Cardiac fibroblast (primary cell): ENCODE measurements at places on chromosomes 13 and 19.

DNA sequence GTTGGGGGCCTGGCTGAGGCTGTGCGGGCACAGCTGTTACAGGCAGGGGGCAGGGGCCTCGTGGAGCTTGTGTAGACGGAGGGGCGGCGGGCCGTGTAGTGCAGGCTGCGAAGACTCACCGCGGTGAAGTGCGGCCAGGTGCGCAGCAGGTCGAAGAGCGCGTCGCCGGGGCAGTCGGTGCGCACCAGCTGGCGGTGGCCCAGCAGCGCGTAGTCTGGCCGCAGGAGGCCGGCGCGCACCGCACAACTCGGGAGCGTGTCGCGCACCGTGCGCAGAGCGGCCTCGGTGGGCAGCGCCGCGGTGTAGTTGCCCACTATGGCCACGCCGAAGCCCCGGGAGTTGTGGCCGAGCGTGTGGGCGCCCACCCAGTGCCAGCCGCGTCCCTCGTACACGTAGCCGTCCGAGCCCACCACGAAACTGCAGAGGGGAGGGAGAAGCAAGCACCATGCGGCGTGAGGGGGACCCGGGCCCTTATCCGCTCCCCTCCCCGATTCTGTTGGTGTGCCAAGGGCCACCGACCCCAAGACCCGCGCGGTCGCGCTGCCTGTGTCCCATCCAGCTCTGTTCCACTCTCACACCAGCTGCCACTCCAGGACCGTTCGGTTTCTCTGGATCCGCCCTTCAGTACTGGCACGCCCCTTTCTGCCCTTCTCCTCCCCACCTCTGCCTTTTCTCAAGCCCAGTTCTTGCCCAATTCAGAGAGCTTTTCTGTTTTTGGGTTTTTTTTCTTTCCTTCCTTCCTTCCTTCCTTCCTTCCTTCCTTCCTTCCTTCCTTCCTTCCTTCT, 5.4 kb upstream of the RASAL3 start:
- peak; percentile 20 for DNase-seq

DNA sequence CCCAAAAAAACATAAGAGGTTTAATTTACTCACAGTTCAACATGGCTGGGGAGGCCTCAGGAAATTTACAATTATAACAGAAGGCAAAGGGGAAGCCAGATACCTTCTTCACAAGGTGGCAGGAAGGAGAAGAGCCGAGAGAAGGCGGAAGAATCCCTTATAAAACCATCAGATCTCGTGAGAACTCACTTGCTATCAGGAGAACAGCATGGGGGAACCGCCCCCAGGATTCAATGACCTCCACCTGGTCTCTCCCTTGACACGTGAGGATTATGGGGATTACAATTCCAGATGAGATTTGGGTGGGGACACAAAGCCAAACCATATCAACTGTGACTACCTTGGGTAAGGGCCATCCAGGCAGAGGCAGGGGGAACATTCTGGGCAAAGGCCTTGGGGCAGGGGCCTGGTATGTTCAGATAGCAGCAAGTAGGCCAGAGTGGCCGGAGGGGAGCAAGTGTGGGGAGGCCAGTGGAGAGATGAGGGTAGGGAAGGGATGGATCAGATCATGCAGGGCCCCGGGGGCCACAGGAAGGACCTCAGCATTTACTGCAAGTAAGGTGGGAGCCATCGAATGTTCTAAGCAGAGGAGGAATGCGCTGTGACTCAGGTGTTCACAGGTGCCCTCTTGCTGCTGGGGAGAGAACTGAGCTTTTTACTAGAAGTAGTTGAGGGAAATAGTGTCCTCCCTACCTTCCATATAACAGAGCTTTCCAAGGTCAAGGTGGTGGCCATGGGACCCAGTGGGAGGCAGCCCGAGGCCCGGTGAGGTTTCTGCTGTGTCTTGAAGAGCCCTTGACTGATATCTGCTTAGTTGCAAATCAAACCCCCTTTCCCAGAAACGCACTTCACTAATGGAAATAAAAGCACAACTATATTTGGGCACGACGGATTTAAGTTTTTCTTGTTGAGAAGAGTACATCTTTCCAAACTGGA, 18.0 kb downstream of the RAB3D start:
- DNase-seq, result no peak

DNA sequence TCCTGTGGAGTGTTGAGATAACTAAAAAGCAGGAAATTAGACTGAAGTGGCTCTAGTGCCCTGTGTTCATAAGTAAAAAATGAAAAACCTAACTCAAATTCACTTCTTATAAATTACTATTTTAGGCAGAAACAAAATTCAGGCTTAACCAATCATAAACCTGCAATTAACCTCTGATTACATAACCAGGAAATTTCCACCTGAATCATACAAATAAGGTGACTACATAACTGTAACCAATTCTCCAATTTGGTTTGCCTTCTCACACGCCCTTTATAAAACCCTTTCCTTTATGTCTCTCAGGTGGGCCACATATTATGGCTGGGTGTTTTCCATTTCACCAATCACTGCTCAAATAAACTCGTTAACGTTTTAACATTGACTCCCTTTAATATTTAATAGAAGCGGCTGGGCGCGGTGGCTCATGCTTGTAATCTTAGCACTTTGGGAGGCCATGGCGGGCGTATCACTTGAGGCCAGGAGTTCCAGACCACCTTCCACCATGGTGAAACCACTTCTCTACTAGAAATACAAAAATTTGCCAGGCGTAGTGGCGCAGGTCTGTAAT, 22.9 kb upstream of the ZNF724 start:
- no peak for DNase-seq

DNA sequence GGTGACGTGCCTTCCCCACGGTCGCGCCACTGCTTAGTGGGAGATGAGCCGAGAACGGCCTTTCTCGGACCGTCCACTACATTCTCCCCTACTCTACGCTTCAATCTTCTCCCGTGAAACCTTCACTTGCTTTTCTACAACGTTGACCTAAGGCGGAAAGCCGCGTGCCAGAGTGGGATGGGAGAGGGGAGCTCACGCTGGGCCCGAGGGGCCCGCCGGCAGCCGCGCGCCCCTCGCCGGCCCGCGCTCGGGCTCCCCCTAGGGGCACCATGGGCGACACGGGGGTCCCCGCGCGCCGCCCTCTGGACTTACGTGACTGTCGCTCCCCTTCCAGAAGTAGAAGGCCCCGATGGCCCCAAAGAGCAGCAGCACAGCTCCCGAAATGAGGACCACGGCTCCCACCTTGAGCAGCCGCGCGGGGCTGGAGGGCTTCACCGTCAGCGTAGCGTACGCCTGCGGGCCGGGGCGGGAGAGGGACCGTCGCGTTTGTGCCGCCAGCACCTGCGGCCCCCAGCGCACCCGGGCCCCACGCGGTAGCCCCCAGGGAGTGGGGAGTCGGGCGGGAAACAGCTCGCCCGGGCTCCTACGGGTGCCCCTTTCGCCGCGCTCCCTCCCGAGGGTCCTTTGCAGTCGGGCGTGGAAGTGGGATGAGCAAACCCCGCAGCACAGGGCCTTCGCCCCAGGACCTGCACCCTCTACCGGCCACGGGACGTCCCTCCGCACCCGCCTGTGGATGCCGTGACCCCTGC, 727 bp downstream of the CNMD start:
- DNase-seq, result peak; percentile 1

DNA sequence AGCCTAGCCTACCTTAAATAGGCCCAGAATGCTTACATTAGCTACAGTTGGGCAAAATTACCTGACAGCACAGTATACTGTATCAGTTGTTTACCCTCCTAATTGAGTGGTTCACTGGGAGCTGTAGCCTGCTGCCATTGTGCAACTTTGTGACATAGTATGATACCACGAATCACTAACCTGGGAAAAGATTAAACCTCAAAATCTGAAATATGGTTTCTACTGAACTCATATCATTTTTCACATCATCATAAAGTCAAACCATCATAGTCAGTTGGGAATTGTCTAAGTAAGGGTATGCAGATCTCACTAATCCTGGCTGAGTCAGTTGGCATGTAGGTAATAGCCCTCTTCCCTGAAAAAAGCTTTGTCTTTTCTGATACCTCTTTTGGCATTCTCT, 9.2 kb downstream of the PAN3 start:
- DNase-seq, result peak; percentile 14

DNA sequence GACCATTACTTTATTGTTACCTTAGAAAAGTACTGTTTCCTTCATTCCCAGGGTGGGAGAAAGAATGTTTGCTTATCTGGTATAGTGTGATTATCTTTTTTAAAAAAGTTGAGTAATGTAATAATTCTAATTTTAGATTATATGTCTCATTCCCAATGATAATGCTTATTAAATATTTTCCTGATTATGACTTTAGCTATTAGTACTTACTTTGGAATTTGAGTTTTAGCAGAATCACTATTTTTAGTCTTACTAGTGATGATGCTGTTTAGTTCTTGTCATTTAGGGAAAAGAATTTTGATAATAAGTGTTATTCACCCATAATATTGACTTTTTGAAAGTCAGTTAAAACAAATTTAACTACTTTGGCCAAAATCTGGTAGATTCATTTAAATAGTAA, 95.2 kb downstream of the FRY start:
- no peak for DNase-seq

- DNase-seq, result peak; percentile 37
Measured at GRCh38 chr13:38888309-38888708, 102.3 kb downstream of the STOML3 start.

DNA sequence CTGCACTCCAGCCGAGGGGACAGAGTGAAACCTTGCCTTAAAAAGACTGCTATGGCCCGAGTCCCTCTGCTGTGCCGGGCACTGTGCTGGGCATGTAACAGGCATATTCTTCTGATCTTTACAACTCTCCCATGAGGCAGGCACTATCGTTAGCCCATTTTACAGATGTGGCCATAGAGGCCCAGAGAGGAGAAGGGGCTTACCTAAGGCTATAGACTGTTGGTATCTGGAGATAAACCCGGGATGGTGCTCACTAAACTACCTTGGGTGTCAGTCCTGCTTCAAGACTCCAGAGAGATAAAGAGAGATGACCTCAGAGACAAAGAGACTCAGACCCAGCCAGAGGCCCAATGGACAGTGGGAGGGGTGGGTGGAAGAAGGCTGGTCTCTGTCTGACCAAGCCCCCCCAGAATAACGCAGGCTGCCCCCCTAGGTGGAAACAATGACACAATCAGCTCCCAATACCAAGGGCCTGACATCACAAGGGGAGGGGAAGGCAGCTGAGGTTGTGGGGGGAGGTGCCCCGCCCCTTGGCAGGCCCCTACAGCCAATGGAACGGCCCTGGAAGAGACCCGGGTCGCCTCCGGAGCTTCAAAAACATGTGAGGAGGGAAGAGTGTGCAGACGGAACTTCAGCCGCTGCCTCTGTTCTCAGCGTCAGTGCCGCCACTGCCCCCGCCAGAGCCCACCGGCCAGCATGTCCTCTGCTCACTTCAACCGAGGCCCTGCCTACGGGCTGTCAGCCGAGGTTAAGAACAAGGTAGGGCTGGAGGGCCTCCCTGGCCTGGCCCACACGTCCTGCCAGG, at the start of gene CNN1:
Gene CNN1 (plus strand): TSS at position 620 of the 805 bp plus-strand sequence. CDS start 77 bp downstream, at position 697.
- DNase-seq, result peak; percentile 54

- DNase-seq, result peak; percentile 92
Measured at GRCh38 chr19:41310033-41310831, at the start of gene CCDC97. Gene CCDC97 (plus strand): TSS chr19:41310172. CDS start chr19:41310311, 139 bp downstream.

DNA sequence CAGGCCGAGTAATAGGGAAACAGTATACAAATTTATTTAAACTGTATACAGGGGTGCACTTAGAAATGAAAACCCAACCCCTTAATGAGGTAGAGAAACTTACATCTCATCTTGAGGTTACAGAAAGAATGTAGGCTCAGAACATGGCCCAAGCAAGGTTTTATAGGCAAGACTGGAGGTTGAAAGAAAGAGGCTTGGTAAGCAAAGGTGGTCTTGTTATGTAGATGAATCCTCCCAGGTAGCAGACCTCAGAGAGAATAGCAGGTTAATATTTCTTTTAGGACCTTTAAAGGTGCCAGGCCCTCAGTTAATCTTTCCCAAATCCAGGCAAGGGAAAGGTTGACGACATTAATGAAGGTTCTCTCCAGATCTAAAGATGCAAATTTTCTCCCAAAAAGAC, 1466.8 kb upstream of the PRR20A start:
- no peak for DNase-seq

DNA sequence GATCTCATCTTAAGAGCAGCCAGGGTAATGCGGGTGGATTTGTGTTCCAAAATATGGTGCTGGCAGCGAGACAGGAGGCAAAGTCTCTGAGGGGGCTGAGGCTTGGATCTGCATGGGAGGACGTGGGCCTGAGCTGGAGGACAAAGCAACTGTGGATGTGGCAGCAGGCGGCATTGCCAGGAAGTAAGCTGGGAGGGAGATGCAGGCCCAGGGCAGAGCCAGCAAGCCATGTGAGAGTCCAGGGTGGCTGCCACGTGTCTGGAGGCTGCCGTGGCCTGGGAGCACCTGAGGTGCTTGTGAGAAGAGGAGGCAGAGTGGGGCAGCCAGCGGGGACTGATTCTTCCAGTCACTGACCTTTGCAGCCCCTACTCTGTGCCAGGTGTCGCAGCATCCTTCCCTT, 52.0 kb downstream of the DPF1 start:
- DNase-seq, result no peak

DNA sequence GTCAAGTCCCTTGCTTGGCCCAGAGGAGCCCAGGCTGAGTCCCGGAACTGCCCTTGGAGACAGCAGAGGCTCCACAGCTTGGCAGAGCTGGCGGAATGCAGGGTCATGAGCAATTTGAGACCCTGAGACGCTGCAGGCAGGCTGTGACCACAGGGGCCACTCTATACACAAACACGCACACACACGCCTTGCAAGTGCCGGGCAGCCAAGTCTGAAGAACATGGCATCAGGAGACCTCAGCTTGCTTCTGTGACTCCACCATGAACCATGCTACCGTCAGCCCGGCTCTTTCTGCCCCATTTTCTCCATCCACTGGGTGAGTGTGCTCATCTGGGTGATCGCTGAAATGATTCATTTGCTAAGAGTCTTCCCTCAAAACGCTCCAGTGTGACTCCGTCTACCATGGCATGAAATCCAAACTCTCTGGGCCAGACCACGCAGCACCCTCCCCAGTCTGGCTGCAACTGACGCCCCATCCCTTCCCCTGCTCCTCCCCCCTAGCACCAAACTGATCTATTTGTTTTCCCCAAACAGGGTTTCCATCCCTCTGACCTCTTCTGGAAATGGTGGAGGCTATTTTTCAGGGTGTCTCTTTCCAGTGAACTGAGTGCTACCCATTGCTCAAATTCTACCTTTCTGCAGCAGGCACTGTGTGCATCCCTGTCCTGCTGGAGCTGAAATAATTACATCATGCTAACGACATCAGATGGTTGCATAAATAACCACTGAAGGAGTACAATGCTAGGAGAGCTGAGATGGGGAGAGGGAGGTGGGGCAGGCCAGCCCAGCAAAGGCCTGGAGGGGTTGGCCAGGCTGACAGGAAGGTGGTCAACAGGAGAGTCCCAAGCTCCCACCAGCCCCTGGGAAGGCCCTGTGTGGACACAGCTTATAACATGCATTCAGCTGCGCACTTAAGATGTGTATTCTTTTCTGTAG, 3.1 kb downstream of the CARS2 start:
- peak; percentile 17 for DNase-seq

DNA sequence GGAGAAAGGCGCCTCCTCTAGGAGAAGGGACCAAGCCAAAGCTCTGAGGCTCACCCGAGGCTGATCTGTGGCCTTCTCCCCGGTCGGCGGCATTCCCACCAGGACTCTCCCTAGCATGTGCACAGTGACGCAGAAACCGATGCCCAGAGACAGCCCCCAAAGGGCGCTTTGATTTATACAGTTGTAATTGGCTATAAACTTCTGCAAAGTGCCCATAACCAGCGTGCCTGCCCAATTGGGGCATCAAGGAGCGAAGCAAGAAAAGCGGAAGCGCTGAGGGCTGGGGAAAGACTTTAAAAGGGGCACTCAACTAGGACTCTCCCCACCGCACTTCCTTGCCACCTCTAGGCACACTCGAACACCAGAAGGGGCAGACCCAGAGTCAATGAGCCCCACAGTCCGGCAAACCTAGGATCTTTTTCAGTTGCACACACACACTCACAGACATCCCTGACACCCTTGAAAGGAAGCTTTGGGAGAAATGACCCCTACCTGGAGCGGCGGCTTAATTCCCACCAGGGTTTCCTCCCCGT, 1.8 kb downstream of the CDX2 start:
- DNase-seq, result no peak
